ENCODE measurements at places on chromosomes 1 and 21.

- DNase-seq: no peak
Observed at GRCh38 chr1:185564816-185565215, 169.4 kb upstream of the HMCN1 start.

- DNase-seq: no peak
Observed at GRCh38 chr1:33985656-33986055, 121.8 kb downstream of the HMGB4 start.

DNA sequence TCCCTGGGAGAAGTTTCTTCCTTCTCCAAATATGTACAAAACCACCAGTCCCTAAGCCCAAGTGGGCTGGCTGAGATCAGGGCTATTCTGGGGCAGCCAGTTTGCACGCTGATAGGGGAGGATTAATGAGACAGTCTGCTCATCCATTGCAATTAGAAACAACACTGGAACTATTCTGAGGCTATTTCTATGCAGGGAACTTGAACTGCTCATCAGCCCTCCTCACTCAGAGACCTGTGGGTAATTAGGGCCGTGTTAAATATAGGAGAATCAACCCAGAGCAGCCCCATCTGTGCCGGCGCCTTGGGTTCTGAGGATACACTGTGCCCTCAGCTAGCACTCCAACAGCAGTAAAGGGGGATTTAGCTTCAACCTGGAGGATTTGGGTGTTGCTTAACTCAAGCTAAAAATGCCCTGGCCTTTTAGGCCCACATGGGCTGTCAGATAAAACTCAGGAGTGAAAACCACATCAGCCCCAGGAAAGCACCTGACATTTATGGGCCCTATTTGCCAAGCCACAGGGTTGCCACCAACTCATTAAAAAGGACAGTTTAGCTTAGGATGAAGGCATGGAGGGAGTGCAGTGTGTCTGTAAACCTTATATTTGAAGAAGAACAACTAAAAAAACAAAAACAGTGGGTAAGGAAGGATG lies 53.9 kb downstream of the DUSP10 start:
- no peak for DNase-seq

GRCh38 chr1:24694380-24694843 lies 50.8 kb upstream of the CLIC4 start:
- DNase-seq: no peak

DNA sequence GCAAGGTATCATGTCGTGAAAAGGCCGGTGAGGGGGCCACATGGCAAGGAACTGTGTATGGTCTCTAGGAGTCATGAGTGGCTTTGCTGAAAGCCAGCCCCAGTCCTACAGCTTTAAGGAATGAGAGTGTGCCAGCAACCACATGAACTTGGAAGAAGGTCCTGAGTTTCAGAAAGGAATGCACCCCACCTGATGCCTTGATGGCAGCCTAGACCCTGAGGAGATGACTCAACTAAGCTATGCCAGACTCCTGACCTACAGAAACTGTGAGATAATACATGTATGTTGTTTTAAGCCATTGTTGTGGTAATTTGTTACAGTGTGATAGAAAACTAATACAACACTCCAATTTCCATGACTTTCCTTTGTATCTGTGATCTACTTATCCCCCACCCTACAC lies 33.5 kb upstream of the AKT3 start:
- DNase-seq: no peak

DNA sequence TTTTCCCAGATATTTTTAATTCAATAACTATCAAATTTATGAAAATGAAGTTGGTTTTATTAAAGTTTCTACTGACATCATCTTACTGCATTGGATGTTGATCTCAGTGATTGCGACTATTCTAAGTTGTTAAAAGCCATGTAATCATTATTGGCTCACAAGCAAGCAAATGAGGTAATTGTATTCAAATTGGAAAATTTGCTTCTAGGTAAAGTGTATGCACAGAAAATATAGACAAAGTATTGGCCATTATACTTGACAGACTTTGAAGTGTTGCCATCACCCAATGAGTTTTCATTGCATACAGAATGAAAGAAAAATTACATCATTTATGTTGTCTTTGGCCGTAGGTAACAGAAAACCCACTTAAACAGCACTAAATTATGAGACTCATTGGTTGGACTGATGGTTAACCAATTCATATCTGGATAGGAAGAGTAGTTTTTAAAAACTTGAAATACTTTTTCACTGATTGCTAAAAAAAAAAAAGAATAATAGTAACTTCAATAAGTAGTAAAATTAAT lies 299.2 kb downstream of the USP25 start:
- no peak for DNase-seq

GRCh38 chr21:39180429-39181019 lies 2.7 kb downstream of the PSMG1 start:
- DNase-seq: no peak

GRCh38 chr1:184489908-184490307 lies 103.1 kb downstream of the C1orf21 start:
- no peak for DNase-seq

DNA sequence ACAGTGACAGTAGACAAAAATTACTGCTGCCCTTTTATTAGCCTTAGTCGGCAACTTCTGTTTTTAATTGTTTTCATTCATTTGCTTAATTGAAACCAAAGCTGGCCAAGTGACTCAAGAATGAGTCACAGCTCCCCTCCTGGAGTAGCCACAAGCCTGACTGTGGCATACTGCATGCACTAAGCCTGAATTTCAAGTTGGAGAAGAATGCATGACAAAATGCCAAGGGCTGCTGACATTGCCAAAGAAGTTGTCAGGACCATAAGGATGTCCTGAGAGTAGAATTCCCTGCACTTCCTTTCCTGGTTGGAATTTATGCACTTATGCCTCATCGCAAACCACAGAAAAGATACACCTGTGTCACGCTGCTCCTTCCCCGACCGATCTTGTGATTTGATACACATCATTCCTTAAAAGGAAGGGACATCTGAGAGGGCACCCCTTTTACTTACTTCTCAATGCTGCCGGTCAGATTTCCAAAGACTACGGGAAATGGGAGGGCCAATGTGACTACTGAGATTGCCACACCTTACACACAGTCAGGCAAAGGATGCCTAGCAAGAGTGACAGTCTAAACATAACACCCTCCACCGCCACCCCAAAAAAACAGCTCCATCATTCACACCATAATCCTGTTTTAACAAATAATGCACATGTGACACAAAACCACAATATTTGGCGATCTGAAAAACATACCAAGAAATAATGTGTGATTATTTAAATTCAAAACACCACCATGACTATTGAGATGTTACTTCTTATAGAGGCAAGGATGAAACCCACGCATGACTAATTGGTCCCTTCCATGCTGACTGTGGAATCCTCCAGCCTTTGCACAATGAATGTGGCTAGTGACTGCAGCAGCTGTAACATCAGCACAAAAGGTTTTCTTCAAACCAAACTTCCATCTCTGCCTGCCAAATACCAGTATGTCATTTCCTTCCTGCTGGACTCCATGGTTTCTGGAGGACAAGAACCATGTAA lies 28.2 kb downstream of the VAV3 start:
- DNase-seq: no peak

- DNase-seq: no peak
Observed at GRCh38 chr1:162233066-162233465, 143.6 kb downstream of the SPATA46 start.

DNA sequence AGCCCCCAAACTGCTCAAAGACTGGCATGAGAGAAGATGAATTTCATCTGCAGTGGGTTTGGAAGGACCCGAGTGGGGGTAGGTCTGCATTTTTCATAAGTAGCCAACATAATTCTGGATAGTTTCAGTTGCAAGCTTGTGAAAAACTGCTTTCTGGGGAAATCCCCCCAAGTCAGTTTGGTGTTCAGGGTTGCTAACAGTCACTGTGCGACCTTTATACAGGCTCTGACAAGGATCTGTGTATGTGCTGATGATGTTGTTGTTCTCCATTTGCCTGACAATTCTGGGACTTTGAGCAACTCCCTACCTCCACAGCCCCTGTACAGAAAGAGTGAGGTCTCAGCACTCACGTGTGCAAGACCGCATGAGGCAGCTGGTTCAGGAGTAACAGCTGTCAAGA lies 87.9 kb downstream of the SUSD4 start:
- no peak for DNase-seq

DNA sequence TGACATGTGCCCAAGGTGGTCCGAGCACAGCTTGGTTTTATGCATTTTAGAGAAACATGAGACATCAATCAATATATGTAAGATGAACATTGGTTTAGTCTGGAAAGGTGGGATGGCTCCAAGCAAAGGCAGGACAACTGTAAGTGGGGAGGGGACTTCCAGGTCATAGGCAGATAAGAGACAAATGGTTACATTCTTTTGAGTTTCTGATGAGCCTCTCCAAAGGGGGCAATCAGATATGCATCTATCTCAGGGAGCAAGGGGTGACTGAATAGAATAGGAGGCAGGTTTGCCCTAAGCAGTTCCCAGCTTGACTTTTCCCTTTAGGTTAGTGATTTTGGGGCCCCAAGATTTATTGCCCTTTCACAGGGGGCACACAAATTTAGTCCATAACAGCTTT lies 94.2 kb upstream of the COA6 start:
- DNase-seq: no peak

GRCh38 chr1:205970486-205970885 lies 27.2 kb upstream of the SLC26A9 start:
- DNase-seq: no peak

DNA sequence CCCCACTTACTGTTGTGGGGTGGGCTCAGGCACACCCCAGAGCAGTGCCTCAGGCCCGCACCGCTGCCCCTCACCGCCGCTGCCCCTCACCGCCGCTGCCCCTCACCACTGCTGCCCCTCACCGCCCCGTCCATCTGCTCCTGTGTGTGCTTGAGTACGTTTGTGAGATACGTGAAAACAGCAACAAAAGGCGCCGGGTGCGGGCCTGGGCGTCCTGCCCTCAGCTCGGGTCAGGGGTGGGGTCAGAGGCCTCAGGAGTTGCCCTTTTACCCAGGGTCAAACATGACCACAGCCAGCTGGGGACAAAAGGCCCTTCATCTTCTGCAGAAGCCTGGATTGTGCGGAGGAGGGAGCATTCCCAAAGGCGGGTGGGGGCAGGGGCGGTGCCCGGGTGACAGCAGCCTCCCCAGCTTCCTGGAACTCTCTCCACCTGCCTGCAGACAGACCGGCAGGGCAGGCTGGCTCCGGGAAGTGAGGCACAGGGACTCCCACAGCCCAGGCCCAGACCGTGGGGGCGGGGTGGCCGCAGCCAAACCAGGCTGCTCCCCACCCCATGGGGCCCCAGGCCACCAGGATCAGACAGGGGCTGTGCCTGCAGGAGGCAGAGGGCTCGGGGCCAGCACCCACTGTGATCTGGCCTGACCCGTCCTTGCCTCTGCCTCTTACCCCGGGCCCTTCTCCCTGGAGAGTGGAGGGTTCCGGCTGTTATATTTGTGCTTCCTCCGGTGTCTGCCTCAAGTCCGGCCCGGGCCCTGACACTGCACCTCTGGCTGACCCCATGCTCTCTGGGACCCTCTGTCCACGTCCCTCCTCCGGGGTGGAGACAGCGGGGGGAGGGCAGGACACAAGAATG lies 2.3 kb upstream of the VWA1 start:
- DNase-seq: no peak
